ENCODE measurements at places on chromosomes 4 and X.

DNA sequence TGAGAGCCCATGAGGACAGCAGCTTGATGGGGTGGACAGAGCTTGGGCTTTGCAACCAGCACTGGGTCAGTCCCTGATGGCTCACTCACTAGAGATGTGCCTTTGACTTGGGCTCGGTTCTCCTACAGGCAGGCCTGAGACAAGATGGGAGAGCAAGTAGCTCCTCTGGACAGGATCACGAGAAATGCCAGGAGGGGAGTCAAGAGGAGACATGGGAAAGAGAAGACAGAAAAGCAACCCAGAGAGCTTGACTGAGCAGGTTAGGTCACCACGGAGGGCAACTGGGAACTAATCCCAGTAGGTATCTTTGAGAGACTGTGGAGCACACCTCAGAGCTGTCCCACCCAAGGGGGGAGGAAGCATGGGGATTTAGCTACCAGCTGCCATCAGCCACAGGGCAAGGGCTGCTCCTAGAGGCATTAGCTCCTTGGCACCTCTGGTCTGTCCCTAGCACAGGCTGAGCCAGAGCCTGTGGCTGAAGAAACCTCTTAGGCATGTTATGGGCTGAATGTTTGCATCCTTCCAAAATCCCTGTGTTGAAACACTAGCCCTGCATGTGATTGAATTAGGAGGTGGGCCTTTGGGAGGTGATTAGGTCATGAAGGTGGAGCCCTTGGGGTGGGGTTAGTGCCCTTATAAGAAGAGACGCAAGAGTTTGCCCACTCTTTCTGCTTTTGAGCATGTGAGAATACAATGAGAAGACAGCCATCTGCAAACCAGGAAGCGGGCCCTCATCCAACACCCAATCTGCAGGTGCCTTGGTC is 145.6 kb downstream of the SMIM20 start:
- DNase-seq, result no peak

DNA sequence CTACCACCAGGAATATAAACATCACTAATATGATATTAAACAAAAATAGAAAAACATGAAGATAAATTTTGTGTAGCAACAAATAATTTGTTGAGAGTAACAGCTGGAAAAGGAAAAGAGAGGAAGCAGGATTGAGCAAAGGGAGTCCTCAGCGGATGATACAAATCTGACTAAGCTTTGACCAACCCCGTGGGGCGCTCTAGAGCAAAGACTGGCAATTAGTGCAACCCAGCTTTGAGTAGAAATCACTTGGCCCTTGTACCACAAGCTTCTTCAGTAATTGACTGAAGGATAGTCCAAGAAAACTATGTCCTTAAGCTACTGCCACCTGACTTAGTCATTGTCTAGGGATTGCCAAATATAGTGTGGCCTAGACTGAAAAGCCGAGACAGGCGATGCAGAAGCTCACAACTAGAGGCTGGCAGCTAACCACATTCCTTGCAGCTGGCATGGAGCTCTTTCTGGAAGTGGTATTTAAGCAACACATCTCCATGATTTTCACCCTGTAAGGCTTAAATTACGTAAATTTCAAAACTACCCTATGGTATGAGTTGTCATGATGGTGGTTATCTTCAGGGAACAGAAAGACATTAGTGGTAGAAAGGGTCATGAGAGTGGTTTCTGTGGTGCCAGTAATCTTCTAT is 396.0 kb downstream of the PDGFC start:
- no peak for DNase-seq

- no peak for DNase-seq
These were observed 168.6 kb downstream of the MGST2 start for GRCh38 chr4:139834226-139834662.

DNA sequence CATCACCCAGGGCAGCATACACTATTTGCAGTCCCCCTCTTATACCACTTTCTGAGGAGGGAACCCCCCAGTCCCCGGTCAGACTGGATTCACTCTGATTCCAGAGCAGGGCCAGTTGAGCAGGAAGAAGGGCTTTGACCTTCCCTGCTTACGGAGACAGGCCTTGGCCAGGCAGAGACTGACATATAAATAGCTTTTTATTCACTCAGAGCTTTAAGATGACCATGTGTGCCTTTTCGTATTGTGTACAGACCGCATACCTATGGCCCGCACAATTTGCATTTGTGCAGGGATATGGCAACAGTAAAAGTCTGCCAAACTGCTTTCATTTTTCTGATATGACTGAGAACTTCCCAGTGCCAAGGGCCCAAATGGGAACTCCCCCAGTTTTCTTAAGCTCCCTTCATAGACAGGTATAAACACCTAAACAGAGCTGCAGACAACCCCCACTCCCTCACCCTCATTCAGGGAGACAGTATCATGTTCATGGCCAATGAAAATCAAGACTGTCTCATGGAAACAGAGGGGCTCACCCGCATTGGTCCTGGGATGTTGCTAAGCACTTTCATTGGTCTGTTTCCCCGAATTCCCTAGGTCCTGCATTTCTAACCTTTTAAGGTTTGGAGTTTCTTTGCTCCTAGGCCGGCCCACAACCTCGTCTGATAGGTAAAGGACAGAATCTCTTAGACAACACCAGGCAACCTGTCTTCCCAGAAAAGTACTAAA is 86.0 kb downstream of the RTL5 start:
- peak; percentile 35 for DNase-seq

- no peak for DNase-seq
These were observed 60.0 kb upstream of the LNX1 start for GRCh38 chr4:53651156-53651735.

DNA sequence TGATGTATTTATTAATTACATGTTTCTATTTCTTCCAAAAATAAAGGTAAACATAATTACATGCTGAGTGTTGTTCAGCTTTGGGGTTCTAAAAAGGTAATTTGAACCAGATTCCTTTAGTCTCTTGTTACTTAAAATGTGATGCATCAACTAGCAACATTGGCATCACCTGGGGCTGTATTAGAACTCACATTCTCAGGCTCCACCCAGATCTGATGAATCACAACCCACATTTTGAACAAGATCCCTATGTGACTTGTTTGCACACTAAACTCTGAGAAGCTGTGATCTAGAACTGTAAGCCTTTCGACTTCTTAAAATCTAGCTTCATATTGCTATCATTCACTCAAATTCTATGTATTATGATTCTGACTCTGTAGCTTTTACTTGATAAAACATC is 23.0 kb upstream of the HS3ST1 start:
- no peak for DNase-seq

- DNase-seq, result no peak
These were observed 127.1 kb downstream of the SHROOM3 start for GRCh38 chr4:76562161-76562560.

- DNase-seq, result peak; percentile 51
These were observed 91.3 kb upstream of the WDR44 start for GRCh38 chrX:118254611-118255010.

- DNase-seq, result no peak
These were observed 27.9 kb downstream of the ARHGEF6 start for GRCh38 chrX:136752796-136753195.
